Osteoblast (primary cell): ENCODE measurements at places on chromosomes 3 and 15.
A peak's percentile ranks its signal among the peaks of the same experiment; 100 is the strongest.

GRCh38 chr3:38528457-38528856 is 32.3 kb downstream of the EXOG start:
- DNase-seq, result peak; percentile 25

DNA sequence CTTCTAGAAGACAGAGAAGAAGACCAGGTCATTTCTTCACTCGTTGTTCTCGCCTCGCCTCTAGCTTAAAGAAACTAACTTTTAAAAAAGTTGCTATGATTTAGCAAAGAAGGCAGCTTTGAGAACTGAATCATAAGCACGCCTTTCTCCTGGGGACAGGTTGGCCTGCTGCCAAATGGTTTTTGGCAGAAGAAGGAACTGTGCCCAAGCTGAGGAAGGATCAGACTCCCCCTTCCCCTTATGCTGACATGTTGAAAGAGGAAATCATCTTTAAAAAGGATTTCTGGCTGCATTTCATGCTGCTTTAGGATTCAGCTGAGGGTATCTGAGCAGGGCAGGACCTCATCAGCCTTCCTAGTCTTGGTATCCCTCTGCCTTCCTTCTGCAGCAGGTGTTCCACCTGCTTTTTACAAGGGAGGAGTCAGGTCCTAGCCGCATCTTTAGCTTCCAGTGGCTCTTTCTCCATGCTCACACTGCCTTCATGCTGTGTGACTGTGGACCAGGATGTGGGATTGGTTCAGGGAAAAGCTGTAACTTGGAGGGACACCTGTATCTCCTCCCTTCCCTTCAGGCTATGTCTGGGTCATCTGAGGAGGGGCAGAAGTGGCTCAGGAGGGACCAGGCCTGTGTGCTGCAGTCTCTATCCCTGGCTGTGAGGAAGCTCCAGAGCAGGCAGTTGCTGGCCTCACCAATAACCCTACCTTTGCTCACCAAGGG is 34.1 kb upstream of the HACD2 start:
- DNase-seq, result peak; percentile 80

- DNase-seq, result peak; percentile 72
Observed at GRCh38 chr3:113439606-113440005, 1.7 kb downstream of the CFAP44 start.

DNA sequence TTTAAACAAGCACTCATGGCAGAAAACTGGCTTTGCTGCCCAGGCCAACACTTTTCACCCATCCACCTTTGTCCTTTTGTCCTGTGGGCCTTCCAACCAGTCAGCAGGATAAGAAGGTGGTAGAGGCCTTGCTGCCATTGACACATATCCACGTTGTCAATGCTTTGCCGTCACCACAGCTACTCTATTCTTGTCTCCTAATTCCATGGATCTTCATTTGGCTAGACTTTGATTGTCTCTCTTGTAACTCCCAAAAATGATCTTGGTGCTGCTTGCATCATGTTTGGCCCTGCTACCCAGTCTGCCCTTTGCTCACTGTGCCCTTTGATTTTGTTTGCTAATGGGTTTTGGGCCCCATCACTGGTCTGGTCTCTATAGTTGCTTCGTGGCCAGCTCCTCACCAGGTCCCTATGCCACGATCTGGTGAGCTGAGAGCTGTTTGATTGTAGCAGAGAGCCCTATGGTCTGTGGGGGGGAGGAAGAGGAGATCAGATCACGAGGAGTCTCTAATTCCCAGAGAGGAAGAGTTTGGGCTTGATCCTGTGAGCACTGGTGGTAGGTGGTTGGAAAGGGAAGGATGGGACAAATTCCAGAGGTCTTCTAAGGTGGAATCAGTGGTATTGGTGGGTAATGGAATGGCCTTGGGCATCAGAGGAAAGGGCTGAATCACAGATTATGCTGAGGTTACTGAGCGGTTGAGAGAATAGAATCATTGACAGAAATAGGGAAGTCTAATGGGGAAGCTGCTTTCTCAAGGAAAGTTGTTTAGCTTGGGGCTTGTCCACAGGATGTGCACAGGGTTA is 40.3 kb downstream of the ABHD2 start:
- DNase-seq, result no peak

DNA sequence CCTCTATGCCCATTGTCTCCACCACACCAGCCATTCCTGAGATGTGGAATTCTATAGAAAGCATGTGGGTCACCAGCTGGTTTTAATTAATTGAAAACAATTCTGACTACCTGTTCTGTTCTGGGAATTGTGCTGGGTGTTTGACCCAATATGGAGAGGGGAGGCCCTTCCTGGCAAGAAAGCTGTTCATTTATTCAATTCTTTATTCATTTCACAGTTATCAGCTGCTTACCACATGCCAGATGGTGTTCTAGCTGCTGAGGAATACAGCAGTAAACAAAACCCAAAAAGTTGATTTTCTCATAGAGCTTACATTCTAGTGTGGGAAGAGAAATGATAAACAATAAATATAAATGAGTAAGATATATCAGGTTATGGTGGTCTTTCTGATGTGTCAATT is 296.1 kb upstream of the RASGRP1 start:
- no peak for DNase-seq

DNA sequence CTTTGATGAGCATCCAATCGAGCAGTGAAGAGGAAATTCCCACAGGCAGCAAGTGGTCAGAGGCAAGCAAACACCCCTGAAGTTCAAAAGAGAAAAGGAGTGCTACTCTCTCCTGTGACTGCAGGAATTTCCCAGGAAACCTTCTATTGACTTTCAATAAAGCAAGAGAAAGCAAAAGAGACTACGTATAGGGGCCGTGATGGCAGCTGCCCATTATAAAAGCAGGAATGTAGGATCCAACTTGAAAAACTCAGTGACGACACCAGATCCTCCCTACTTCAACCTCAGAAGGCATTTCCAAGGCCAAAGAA is 53.1 kb upstream of the IP6K2 start:
- no peak for DNase-seq

DNA sequence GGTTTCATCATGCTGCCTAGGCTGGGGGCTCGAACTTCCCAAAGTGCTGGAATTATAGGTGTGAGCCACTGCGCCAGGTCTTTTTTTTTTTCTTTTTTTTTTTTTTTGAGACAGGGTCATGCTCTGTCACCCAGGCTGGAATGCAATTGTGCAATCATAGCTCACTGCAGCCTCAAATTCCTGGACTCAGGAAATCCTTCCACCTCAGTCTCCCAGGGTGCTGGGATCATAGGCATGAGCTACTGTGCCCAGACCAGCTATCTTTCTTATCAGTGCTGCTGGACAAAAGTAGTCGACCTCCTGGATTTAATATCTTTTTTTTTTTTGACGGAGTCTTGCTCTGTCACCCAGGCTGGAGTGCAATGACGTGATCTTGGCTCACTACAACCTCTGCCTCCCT is 60.8 kb downstream of the TFDP2 start:
- DNase-seq, result no peak

DNA sequence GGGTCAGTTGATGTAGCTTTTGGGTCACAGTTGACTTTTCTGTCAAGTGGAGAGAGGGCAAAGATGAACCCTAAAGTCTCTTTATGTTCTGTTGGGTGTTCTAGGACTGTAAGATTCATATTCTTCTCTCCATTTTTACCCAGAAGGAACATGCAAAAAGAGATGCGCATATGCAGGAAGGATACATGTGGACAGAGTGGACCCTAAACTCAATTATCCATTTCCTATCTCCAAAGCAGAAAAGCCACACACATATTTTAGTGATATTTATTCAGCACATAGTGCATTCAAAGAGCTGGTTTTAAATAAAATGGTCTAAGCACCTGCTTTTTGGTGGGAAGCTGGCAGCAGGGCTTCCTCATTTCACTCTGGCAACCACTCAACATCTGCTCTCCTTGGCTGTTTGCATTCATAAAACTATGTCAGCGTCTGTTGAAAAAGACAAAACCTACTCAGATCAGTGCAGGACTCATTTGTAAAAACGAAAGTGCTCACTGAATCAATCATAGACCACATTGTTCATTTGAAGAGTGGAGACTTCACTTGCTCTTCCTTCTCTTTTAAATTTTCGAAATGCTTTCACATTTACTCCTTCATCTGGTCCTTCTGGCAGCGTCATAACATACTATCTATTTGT is 96.6 kb downstream of the SEMA6D start:
- no peak for DNase-seq

DNA sequence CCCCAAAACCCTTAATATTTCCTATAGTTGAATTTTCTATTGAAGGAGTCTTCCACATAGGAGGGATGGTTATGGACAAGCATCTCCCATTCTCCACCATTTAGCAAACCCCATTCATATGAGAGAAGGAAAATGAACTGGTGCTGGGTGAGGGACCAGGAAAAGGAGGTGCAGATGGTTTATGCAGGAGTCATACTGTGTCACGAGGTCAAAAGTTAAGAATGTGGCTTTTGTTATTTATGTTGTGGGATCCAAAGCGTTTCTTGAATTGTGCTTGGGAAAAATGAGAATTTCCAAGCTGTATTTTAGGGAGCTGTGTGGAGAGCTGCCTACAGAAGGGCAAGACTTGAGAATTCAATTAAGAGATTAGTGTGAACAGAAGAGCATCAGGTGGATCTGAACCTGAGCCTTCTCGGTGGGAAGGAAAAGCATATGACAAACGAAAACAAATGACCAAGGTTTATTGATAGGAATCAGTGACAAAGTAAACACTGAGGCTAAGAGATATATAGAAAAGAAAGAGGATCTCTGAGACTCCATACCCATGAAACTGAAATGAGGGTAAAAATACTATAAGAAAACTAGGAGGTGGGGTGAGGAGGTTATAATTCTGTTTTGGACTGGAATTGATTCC is 473.3 kb upstream of the NR2F2 start:
- no peak for DNase-seq

DNA sequence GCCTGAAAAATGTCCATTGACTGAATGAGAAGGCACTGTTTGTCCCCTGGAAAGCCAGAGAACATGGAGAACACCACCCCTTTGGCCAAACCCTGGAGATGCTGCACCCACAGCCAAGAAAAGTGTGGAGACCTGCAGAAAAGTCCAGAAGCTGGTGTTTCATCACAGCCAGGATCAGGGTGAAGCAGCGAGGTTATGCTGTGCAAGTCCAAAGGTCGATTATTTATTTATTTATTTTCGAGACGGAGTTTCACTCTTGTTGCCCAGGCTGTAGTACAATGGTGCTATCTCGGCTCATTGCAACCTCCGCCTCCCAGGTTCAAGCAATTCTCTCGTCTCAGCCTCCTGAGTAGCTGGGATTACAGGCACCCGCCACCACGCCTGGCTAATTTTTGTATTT is 5.5 kb upstream of the CTSH start:
- DNase-seq, result no peak

DNA sequence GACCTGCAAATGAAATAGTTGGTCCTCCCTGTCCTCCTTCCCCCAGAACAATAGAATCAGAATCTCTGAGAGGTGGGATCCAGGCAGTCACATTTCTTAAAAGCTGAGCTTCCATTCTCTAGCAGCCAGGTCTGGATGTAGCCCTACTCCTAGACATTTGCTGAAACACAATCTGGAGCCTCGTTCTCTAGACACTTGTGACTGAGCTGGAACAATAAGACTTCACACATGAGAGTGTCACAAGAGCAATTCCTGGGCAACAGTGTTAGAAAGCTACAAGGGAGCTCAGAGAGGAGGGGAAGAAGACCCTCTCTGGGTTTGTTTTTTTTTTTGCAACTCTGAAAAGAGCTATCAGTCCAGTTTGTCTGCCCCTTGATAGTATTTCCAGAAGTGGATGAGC is 14.5 kb downstream of the CORO2B start:
- DNase-seq, result no peak

GRCh38 chr3:193796089-193796488 is 203.1 kb downstream of the OPA1 start:
- no peak for DNase-seq

DNA sequence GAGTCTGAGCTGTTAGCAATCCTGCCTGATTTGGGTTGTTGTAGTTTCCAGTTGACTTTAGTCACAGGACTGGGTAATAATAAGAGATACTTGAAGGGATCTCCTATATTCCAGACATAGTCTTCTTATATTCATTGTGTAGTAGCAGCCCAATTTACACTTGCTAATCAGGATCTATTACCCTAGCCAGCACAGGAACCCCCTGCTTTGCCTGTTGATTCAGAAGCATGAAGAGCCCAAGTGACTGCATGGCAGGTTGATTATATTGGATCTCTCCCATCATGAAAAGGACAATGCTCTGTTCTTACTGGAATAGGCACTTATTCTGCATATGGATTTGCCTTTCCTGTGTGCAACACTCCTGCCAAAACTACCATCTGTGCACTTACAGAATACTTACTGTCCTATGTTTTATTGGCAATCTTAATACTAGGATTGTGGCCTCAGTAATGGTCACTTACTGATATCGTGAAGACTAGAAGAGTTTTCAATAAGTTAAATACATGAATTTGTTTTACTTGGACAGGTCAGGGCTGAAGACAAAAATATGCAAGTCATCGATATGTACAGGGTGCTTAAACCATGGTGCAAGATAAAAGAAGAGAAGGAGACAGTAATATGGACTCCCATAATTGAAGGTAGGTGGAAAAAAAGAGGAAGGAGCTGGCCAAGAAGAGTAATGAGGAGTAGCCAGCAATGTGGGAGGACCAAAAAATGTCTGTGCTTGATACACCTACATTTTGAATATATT is 304.1 kb downstream of the MCTP2 start:
- no peak for DNase-seq

GRCh38 chr15:53573091-53573490 is 186.4 kb downstream of the WDR72 start:
- DNase-seq, result no peak

GRCh38 chr3:51379746-51380455 is 5.2 kb upstream of the MANF start:
- DNase-seq, result no peak

DNA sequence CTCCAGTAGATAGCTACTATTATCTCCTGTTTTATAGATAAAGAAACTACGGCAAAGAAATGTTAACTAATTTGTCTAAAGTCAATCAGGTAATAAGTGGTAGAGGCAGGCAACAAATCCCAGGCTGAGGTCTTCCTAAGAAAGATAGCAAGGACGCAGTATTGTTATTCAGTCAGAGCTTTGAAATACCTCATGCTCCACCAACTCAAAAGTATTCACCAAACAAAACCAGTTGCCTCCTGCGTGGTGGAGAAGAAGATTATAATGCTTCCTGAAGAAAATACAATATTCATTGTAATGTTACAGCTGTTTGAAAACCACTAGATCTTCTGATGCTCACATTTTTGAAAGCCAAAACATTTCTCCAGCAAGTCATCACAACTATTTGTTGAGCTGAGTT is 138.2 kb upstream of the CNTN4 start:
- DNase-seq, result no peak

- DNase-seq, result no peak
Observed at GRCh38 chr3:178551916-178552321, 15.7 kb downstream of the KCNMB2 start.

DNA sequence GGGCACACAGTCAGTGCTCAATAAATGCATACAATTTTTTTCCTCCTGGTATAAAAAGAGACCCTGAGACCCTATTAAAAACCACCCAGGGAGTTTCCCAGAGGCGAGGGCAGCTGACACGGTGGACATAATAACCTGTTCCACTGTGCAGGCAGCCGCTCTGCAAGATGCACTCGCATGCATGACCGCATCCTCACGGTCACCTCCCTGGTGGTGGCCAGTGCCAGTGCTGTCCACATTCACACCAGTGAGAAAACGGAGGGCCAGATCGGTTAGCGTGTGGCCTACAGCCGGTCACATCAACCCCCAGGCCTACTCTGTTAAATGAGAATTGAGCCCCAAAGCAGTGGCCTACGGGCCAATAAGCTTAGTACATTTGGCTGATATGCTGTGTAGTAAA is 24.8 kb downstream of the SH3BP5 start:
- no peak for DNase-seq

- no peak for DNase-seq
Observed at GRCh38 chr15:85603703-85604102, 191.0 kb downstream of the KLHL25 start.

- no peak for DNase-seq
Observed at GRCh38 chr3:121980450-121980796, 41.6 kb downstream of the ILDR1 start.

- no peak for DNase-seq
Observed at GRCh38 chr3:159273608-159274007, 471.8 kb downstream of the MFSD1 start.
